T-cell (primary cell): ENCODE measurements at places on chromosomes 5 and 9.
A peak's percentile ranks its signal among the peaks of the same experiment; 100 is the strongest.

- no peak overlapping the region for H3K27ac ChIP-seq
- H3K4me1 ChIP-seq: peaks cover 27% of the 10 kb centered on the region
- no peak overlapping the region for H3K4me3 ChIP-seq
- no peaks in the 10 kb centered on the region for H3K27me3 ChIP-seq
- H3K36me3 ChIP-seq: no peaks in the 10 kb centered on the region
- no peak for DNase-seq
Observed at GRCh38 chr9:91177081-91177480, 184.6 kb downstream of the AUH start.

DNA sequence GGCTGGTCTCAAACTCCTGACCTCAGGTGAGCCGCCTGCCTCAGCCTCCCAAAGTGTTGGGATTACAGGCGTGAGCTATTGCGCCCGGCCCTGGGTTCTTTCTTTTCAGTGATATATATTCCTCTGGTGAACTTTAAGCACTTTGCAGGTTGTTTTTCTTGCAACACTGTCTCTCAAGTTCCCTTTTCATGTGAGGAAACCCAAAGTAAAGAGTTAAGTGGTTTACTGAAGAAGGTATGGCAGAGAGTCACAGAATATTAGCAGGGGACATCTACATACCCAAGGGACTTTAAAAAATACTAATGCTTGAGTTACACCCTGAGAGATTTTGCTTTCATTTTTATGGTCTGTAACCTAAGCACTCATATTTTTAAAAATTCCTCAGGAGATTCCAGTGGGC is 6.7 kb upstream of the GAPT start:
- H3K4me3 ChIP-seq: no peak overlapping the region
- no peak for DNase-seq
- no peaks in the 10 kb centered on the region for H3K36me3 ChIP-seq
- H3K27ac ChIP-seq: no peak overlapping the region
- no peaks in the 10 kb centered on the region for H3K4me1 ChIP-seq

DNA sequence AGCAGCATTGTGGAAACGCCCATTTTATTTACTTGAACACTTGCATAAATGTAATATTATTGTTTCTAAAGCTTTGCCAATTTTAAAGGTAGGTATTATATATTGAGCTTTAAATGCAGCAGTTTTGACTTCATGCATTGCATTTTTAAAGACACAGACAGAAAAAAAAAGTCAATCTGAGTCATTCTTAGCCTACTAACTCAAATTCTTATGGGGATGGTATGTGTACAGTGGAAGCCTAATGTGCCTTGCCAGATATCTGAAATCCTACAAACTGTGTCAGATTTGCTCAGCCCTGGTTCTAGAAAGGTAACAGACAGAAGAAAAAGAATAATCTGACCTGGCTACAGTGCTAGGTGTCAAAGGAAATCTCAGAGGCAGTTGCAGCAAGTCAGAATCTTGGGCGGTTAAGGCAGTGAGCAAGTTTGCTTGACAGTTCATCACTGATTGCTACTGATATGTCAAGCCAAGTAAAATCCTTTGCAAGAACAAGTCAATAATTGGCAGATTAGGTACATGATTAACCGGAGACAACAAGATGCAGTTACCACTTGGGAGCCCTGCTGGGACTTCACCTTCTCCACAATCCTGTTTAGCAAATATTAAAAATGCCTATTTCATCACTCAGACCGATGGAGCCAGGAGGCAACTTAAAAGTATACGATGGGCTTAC is 224.8 kb upstream of the WWC1 start:
- H3K4me1 ChIP-seq: no peaks in the 10 kb centered on the region
- no peaks in the 10 kb centered on the region for H3K36me3 ChIP-seq
- H3K4me3 ChIP-seq: no peak overlapping the region
- DNase-seq: no peak
- H3K27ac ChIP-seq: no peak overlapping the region
- H3K27me3 ChIP-seq: no peaks in the 10 kb centered on the region

- no peak overlapping the region for H3K27ac ChIP-seq
- H3K4me3 ChIP-seq: no peak overlapping the region
- no peaks in the 10 kb centered on the region for H3K27me3 ChIP-seq
- peaks cover 4% of the 10 kb centered on the region for H3K36me3 ChIP-seq
- no peaks in the 10 kb centered on the region for H3K4me1 ChIP-seq
- no peak for DNase-seq
Observed at GRCh38 chr5:143177263-143177983, 226.1 kb downstream of the NR3C1 start.

DNA sequence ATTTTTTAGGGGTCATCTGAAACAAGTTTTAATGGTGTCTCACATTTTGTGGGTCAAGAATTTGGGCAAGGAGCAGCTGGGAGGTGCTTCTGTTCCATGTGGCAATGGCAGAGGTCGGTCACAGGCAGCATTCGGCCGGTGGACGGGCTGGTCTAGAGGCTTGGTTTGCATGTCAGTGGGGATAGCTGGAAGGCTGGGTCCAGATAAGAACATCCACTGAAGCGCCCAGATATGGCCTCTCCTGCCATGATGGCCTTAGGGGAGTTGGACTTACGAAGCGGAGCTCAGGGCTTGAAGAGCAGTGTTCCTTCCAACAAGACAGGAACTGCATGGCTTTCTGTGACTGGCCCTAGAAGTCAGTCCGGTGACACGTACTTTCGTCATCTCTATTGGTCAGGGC is 30.3 kb downstream of the LHFPL2 start:
- H3K27ac ChIP-seq: no peak overlapping the region
- no peaks in the 10 kb centered on the region for H3K4me1 ChIP-seq
- H3K4me3 ChIP-seq: no peak overlapping the region
- DNase-seq: no peak
- H3K27me3 ChIP-seq: no peaks in the 10 kb centered on the region

DNA sequence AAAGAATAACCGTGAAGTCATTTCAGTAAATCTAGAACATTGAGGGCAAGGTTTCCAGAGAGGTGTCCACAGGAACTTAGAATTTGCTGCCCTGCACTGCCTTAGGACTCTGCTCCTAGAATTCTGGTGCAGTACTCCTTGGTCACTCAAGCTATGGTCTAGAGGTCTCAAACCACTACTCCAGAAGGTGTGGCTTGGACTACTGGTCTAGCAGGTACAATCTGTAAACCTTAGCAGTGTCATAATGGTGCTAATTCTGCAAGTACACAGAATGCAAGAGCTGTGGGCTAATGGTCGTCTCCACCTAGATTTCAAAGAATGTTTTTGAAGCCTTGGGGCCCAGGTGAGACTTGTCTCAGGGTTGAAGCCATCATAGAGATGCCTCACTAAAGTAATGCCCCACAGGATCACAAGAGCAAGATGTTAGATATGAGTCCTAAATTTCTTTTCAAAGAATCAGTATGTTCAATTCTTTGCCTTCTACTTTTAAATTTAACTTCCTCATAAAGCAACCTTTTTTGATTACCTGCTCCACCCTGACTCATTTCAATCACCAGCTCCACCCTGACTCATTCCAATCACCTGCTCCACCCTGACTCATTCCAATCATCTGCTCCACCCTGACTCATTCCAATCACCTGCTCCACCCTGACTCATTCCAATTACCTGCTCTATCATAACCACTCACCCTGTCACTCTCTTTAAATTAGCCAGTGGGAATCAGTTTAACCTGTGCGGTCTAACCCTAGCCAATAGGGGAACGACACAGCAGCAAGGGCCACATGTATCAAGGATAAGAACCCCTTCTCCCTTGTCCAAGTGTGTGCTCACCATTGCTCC is 1111.8 kb upstream of the ACO1 start:
- no peak for DNase-seq
- no peaks in the 10 kb centered on the region for H3K27me3 ChIP-seq
- H3K4me1 ChIP-seq: no peaks in the 10 kb centered on the region
- H3K27ac ChIP-seq: no peak overlapping the region
- H3K36me3 ChIP-seq: no peaks in the 10 kb centered on the region
- H3K4me3 ChIP-seq: no peak overlapping the region

- no peaks in the 10 kb centered on the region for H3K4me1 ChIP-seq
- H3K36me3 ChIP-seq: no peaks in the 10 kb centered on the region
- H3K4me3 ChIP-seq: no peak overlapping the region
- no peak overlapping the region for H3K27ac ChIP-seq
- DNase-seq: no peak
- H3K27me3 ChIP-seq: peaks cover 22% of the 10 kb centered on the region
Observed at GRCh38 chr9:97046228-97046627, 7.3 kb upstream of the CTSV start.

DNA sequence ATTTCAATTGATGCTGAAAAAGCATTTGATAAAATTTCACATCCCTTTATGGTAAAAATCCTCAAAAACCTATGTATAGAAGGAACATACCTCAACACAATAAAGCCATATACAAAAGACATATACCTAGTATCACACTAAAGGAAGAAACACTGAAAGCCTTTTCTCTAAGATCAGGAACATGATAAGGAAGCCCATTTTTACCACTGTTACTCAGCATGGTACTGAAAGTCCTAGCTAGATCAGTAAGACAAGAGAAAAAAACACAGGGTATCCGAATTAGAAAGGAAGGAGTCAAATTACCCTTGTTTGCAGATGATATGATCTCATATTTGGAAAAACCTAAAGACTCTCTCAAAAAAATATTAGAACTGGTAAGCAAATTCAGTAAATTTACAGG is 350.2 kb upstream of the PDE4D start:
- no peaks in the 10 kb centered on the region for H3K27me3 ChIP-seq
- no peaks in the 10 kb centered on the region for H3K4me1 ChIP-seq
- no peaks in the 10 kb centered on the region for H3K36me3 ChIP-seq
- no peak overlapping the region for H3K27ac ChIP-seq
- H3K4me3 ChIP-seq: no peak overlapping the region
- DNase-seq: no peak

GRCh38 chr5:172282272-172283019 is 1.1 kb downstream of the UBTD2 start:
- H3K4me3 ChIP-seq: peak overlapping the region; percentile 83
- H3K27ac ChIP-seq: no peak overlapping the region
- DNase-seq: no peak
- H3K36me3 ChIP-seq: no peaks in the 10 kb centered on the region

DNA sequence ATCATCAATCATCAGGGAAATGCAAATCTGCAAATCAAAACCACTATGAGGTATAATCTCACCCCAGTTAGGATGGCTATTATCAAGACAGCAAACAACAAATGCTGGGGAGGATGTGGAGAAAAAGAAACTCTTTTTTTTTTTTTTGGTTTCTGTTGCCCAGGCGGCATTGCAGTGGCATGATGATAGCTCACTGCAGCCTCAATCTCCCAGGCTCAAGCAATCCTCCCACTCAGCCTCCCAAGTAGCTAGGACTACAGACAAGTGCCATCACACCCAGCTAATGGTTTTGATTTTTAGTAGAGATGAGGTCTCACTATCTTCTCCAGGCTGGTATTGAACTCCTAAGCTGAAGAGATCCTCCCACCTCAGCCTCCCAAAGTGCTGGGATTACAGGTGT is 5.4 kb upstream of the CNTRL start:
- no peak for DNase-seq
- peaks cover 6% of the 10 kb centered on the region for H3K36me3 ChIP-seq
- H3K27ac ChIP-seq: no peak overlapping the region
- no peaks in the 10 kb centered on the region for H3K4me1 ChIP-seq

DNA sequence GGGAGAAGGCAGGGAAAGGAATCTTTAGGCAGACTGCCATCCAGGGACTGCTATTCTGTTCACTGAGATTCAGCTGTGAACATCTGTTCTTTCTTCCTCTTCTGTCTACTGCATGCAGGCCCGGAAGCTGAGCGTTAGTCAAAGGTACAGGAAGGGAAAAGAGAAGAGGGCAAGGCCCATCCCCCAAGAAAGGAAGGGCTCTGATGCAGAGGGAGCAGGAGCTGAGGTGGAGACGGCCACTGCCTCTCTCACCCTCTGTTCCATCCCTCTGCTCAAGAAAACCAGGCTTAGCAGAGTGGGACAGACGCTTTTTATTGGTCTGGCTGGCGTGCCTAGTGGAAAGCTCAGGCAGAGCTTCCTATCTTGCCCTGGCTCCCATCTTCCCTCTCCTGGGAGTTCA is 57.6 kb downstream of the PFDN1 start:
- H3K4me3 ChIP-seq: no peak overlapping the region
- DNase-seq: no peak
- H3K27ac ChIP-seq: no peak overlapping the region
- no peaks in the 10 kb centered on the region for H3K27me3 ChIP-seq
- H3K36me3 ChIP-seq: peaks cover 2% of the 10 kb centered on the region

GRCh38 chr9:129702589-129703520 is 37.4 kb downstream of the PRRX2 start:
- no peak overlapping the region for H3K27ac ChIP-seq
- H3K36me3 ChIP-seq: no peaks in the 10 kb centered on the region
- peaks cover 2% of the 10 kb centered on the region for H3K27me3 ChIP-seq
- H3K4me3 ChIP-seq: no peak overlapping the region
- H3K4me1 ChIP-seq: no peaks in the 10 kb centered on the region

GRCh38 chr9:89473762-89474469 is 24.0 kb downstream of the SEMA4D start:
- H3K27ac ChIP-seq: peak overlapping the region; percentile 63
- H3K4me1 ChIP-seq: peaks cover 84% of the 10 kb centered on the region
- H3K36me3 ChIP-seq: no peaks in the 10 kb centered on the region
- H3K27me3 ChIP-seq: no peaks in the 10 kb centered on the region
- H3K4me3 ChIP-seq: no peak overlapping the region
- DNase-seq: no peak
